ENCODE measurements at places on chromosomes 3 and 15. TPM values are rescaled to one million over a fixed set of nuclear protein-coding genes. Genes with fewer than 3 reads are reported as not detected.

CEP97 gene
- 24.5 TPM for total RNA-seq

TMEM41A gene
- 19.7 TPM for total RNA-seq

CTXN2 gene
- not detected for total RNA-seq

GRCh38 chr15:35305946-35306345 is 220.9 kb upstream of the NANOGP8 start:
- H3K4me1 ChIP-seq = no peaks in the 10 kb centered on the region
- H3K27ac ChIP-seq = no peak overlapping the region
- no peak overlapping the region for H3K4me3 ChIP-seq
- H3K36me3 ChIP-seq = no peaks in the 10 kb centered on the region
- no peaks in the 10 kb centered on the region for H3K27me3 ChIP-seq
- no peak for DNase-seq

DNA sequence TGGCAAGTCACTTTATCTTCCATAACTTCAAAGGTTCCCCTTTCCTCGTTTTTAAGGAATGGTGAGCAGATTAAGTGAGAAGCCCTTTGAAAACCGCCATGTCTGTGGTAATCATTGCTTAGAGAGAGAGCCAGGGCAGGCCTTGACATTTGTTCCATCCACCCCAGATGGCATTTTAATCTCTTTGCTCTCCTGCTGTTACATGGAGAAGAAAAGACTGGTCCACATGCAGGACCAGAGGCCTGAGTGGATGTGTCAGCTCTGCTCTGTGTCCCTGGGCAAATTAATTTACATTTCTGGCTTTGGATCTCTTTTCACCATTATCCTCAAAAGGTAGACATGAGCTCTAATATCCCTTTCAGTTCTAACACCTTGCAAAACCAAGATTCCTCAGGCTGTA is 157.3 kb upstream of the LPP start:
- peaks cover 86% of the 10 kb centered on the region for H3K4me1 ChIP-seq
- no peak overlapping the region for H3K27ac ChIP-seq
- no peaks in the 10 kb centered on the region for H3K27me3 ChIP-seq
- DNase-seq = no peak
- H3K4me3 ChIP-seq = no peak overlapping the region

DNA sequence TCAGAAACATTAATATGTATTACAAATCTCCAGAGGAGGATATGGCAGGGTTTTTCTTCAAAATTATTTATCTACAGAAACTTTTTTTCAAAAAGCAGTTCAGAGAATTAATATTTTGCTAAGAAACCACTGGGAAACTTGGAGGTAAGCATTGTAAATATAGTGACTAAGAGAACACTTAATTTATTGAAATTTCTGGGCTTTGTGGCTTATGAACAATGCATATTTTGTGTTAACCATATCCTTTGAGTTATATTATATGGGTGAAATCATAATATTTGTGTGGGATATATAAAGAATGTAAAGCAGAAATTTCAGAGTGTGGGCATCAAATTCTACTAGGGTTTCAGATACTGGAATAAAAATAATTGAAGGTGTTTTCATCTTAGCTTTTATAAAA is 1059.2 kb downstream of the ZPLD1 start:
- H3K4me1 ChIP-seq = no peaks in the 10 kb centered on the region
- no peak for DNase-seq

DNA sequence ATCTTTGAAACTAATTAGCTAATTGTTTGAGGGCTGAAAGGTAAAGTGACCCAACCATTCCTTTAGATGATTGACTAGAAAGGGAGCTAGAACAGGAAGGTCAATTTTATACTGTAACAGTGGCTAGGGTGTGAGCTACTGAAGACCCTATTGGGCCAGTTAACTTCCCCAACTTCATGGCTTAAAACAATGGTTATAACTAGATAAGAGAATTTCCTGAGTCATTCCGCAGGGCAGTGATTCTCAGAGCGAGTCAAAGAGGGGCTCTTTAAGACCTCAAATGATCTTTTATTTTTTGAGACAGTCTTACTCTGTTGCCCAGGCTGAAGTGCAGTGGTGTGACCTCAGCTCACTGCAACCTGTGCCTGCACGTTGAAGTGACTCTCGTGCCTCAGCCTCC is 33.7 kb upstream of the TTBK2 start:
- H3K4me1 ChIP-seq = no peaks in the 10 kb centered on the region
- no peak overlapping the region for H3K27ac ChIP-seq
- no peak overlapping the region for H3K4me3 ChIP-seq
- peaks cover 60% of the 10 kb centered on the region for H3K36me3 ChIP-seq
- no peak for DNase-seq

- H3K4me1 ChIP-seq = no peaks in the 10 kb centered on the region
- no peaks in the 10 kb centered on the region for H3K27me3 ChIP-seq
- no peak overlapping the region for H3K4me3 ChIP-seq
- H3K27ac ChIP-seq = no peak overlapping the region
These were observed 279.0 kb downstream of the OXSM start for GRCh38 chr3:26068890-26069289.

DNA sequence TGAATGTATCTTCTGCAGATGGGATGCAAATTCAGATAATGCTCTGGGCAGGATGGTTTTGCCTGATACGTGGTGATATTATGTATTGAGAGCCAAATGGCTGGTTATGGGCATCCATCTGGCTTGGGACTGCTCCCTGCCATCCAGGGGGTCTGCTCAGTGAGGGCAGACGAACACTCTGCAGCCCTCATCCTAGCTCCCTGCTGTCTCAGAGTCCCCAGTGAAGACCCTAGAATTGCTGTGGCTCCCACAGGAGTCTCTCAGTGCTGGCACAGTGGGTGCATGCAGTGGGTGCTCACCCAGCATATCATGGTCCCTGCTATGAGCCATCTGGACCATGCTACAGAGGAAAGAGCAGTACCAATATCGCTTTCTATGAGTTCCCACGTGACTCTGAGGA is 10.3 kb downstream of the CX3CR1 start:
- no peak overlapping the region for H3K27ac ChIP-seq
- no peak for DNase-seq
- peaks cover 1% of the 10 kb centered on the region for H3K27me3 ChIP-seq
- H3K4me1 ChIP-seq = peaks cover 44% of the 10 kb centered on the region
- H3K36me3 ChIP-seq = peaks cover 4% of the 10 kb centered on the region

Measured in activated CD4-positive, alpha-beta T cell treated with anti-CD3 and anti-CD28 coated beads, Interleukin-2, amount 10 ng/mL, durations not matched to agents 7 days and 5 days (primary cell).